ENCODE measurements at places on chromosomes 7 and 10. TPM values are rescaled to one million over a fixed set of nuclear protein-coding genes. Genes with fewer than 3 reads are reported as not detected.

GRCh38 chr10:123836418-123837145 is 55.0 kb downstream of the CPXM2 start:
- no peaks in the 10 kb centered on the region for H3K27me3 ChIP-seq
- no peaks in the 10 kb centered on the region for H3K4me1 ChIP-seq
- no peak overlapping the region for H3K27ac ChIP-seq
- H3K4me3 ChIP-seq: no peak overlapping the region

DNA sequence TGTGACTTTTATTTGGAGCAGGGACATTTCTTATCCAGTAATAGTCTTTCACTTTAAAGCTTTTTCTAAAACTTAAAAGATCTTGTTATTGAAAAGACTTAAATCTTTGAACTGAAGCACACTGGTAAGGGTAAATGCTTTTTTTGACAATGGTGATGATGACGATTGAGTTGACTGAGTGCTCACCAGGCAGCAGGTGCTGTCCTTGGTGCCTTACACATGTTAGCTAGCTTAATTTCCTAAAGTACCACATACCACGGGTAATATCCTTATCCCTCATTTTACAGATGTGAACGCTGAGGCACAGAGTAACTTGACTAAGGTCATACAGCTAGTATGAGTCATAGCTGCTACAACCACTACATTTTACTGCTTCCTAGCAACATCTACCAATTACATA is 200.0 kb downstream of the XPNPEP1 start:
- H3K4me1 ChIP-seq: no peaks in the 10 kb centered on the region
- H3K27me3 ChIP-seq: no peaks in the 10 kb centered on the region
- no peak overlapping the region for H3K27ac ChIP-seq
- no peaks in the 10 kb centered on the region for H3K36me3 ChIP-seq
- H3K4me3 ChIP-seq: no peak overlapping the region
- DNase-seq: no peak

Gene GFRA1
- not detected for total RNA-seq

DNA sequence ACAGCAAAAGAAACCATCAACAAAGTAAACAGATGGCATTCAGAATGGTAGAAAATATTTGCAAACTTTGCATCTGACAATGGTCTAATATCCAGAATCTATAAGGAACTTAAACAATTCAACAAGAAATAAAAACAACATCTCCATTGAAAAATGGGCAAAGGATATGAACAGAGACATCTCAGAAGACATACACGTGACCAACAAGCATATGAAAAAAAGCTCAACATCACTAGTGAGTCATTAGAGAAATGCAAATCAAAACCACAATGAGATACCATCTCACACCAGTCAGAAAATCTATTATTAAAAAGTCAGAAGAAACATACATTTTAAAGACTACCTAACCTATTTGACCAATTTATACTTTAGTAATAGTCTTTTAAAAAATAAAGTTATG is 571.3 kb upstream of the NRG3 start:
- DNase-seq: no peak
- H3K36me3 ChIP-seq: no peaks in the 10 kb centered on the region

- no peaks in the 10 kb centered on the region for H3K27me3 ChIP-seq
- no peak for DNase-seq
- no peaks in the 10 kb centered on the region for H3K4me1 ChIP-seq
- no peak overlapping the region for H3K27ac ChIP-seq
Measured at GRCh38 chr10:71243756-71244395, 31.5 kb downstream of the UNC5B start.

- H3K4me1 ChIP-seq: no peaks in the 10 kb centered on the region
- H3K27ac ChIP-seq: no peak overlapping the region
- no peak for DNase-seq
- H3K36me3 ChIP-seq: no peaks in the 10 kb centered on the region
- no peaks in the 10 kb centered on the region for H3K27me3 ChIP-seq
Measured at GRCh38 chr7:80488851-80489370, 23.0 kb downstream of the GNAT3 start.

- no peak overlapping the region for H3K27ac ChIP-seq
- H3K36me3 ChIP-seq: no peaks in the 10 kb centered on the region
- H3K4me1 ChIP-seq: no peaks in the 10 kb centered on the region
- H3K27me3 ChIP-seq: peaks cover under 1% of the 10 kb centered on the region
- no peak overlapping the region for H3K4me3 ChIP-seq
Measured at GRCh38 chr10:91319336-91319735, 90.8 kb upstream of the HECTD2 start.

Gene LOXL4
- total RNA-seq: not detected

GRCh38 chr10:95813054-95813685 is 57.2 kb downstream of the ENTPD1 start:
- no peak overlapping the region for H3K4me3 ChIP-seq
- peak overlapping the region; percentile 73 for H3K27ac ChIP-seq

- peaks cover 5% of the 10 kb centered on the region for H3K4me1 ChIP-seq
- peaks cover 20% of the 10 kb centered on the region for H3K27me3 ChIP-seq
- H3K4me3 ChIP-seq: no peak overlapping the region
- H3K27ac ChIP-seq: no peak overlapping the region
- H3K36me3 ChIP-seq: no peaks in the 10 kb centered on the region
Measured at GRCh38 chr7:29199776-29200175, 5.2 kb downstream of the CHN2 start.

DNA sequence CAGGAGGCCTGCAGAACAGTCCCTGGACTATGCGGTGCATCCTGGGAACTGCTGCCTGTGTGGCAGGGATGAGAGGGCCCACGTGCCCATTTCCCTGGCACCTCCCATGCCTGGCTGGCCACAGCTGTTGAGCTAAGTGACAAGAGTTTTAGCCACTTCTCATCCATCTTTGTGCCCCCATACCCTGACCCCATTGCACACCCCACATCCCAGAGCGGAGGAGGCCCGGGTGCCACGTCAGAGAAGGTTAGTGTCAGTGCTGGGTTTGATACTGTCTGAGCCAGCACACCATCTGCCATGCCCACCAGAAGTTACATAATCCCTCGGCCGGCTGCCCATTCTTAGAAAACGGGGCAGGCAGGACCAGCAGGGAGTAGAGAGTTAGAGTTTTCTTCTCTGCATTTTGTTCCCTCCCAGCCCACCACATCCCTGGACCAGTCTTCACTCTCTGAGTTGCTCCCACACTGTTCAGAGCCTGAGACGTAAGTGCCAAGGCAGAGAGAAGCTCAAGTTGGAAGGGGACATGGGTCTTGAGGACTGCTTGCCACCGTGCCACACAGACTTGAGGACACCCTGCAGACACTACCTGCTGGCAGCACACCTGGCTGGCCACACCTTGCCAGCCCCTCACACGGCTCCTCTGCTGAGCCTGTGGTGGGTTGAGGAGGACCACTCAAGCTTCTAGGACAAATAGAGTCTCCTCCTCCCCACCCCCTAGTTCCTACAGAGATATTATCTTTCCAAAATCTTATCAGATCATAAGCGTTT is 13.1 kb downstream of the UNC5B start:
- no peaks in the 10 kb centered on the region for H3K27me3 ChIP-seq
- no peak for DNase-seq
- no peaks in the 10 kb centered on the region for H3K4me1 ChIP-seq
- H3K36me3 ChIP-seq: no peaks in the 10 kb centered on the region
- H3K4me3 ChIP-seq: no peak overlapping the region

DNA sequence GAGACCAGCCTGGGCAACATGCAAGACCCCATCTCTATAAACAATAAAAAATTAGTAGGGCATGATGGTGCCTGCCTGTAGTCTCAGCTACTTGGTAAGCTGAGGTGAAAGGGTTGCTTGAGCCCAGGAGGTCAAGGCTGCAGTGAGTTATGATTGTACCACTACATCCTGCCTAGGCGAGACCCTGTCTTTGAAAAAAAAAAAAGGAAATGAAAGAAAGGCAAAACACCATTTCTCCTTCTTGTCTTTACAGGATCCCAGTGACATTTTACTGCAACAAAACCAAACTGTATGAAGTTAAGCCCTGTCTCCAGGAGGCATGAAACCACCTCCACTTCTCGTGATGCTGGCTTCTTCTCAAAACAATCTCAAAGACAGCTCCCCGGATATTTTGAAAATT is 29.9 kb upstream of the PBLD start:
- H3K4me3 ChIP-seq: no peak overlapping the region
- H3K36me3 ChIP-seq: peaks cover 35% of the 10 kb centered on the region
- H3K4me1 ChIP-seq: no peaks in the 10 kb centered on the region
- DNase-seq: no peak
- H3K27ac ChIP-seq: no peak overlapping the region

Gene CALML3
- not detected for total RNA-seq

DNA sequence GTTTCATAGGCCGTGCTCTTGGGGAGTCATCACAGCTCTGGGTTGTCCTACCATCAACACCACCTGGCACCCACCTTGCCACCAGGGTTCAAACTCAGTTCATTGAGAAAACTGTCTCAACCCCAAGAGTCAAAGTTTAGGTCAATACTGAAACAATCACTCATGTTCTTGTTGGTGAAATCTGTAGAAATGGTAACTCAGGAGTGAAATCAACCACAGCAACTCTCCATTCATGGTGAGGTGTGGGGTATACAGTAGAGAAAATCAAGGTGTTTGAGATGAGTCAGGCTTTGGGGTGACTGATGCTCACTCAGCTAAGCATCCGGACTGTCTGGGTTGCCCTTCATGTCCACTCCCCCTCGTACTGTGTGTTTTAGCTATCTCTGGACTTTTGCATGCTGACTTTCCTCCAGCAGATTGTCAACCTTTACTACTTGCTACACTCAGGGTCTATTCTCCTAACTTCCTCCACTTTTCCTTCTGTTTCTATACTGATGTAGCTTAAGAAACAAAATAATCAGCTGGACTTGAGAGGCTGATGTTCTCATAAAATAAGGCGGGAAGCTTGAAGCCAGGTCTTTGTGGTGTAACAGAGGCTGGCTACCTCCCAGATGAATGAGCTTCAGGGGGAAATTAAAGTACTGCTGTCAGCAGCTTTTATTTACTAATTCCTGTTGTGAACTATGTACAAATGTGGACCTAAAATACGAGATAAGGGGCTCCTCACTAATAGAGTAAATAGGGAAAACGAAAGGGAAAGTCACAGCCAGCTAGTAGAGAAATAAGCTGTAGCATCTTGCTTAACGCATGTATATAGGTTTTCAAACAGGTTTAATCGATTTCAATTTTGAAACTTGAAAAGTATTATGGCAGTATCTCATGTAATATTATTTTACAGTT is 173.6 kb upstream of the AKR1E2 start:
- H3K4me1 ChIP-seq: peaks cover 5% of the 10 kb centered on the region
- H3K36me3 ChIP-seq: no peaks in the 10 kb centered on the region
- H3K27ac ChIP-seq: no peak overlapping the region
- no peaks in the 10 kb centered on the region for H3K27me3 ChIP-seq
- no peak for DNase-seq

GRCh38 chr10:130863044-130863443 is 448.5 kb downstream of the TCERG1L start:
- H3K4me1 ChIP-seq: no peaks in the 10 kb centered on the region
- no peak overlapping the region for H3K27ac ChIP-seq
- no peaks in the 10 kb centered on the region for H3K36me3 ChIP-seq
- H3K27me3 ChIP-seq: no peaks in the 10 kb centered on the region

Gene RADIL
- total RNA-seq: not detected

Gene TAS2R41
- total RNA-seq: 0.59 TPM

- H3K27me3 ChIP-seq: no peaks in the 10 kb centered on the region
- H3K27ac ChIP-seq: no peak overlapping the region
- no peaks in the 10 kb centered on the region for H3K36me3 ChIP-seq
Measured at GRCh38 chr10:116696919-116697318, 45.4 kb downstream of the HSPA12A start.

GRCh38 chr7:139575338-139575680 is 51.8 kb downstream of the CLEC2L start:
- H3K36me3 ChIP-seq: peaks cover 5% of the 10 kb centered on the region
- H3K4me3 ChIP-seq: no peak overlapping the region
- no peak for DNase-seq
- H3K27me3 ChIP-seq: no peaks in the 10 kb centered on the region
- H3K4me1 ChIP-seq: no peaks in the 10 kb centered on the region

GRCh38 chr10:124378881-124379471 is 39.7 kb downstream of the OAT start:
- H3K36me3 ChIP-seq: no peaks in the 10 kb centered on the region
- peaks cover 5% of the 10 kb centered on the region for H3K27me3 ChIP-seq
- H3K27ac ChIP-seq: no peak overlapping the region
- no peaks in the 10 kb centered on the region for H3K4me1 ChIP-seq
- DNase-seq: no peak

- no peak overlapping the region for H3K4me3 ChIP-seq
- H3K27ac ChIP-seq: no peak overlapping the region
- no peak for DNase-seq
- H3K36me3 ChIP-seq: no peaks in the 10 kb centered on the region
Measured at GRCh38 chr7:38335128-38335491, 61.7 kb upstream of the TARP start.

DNA sequence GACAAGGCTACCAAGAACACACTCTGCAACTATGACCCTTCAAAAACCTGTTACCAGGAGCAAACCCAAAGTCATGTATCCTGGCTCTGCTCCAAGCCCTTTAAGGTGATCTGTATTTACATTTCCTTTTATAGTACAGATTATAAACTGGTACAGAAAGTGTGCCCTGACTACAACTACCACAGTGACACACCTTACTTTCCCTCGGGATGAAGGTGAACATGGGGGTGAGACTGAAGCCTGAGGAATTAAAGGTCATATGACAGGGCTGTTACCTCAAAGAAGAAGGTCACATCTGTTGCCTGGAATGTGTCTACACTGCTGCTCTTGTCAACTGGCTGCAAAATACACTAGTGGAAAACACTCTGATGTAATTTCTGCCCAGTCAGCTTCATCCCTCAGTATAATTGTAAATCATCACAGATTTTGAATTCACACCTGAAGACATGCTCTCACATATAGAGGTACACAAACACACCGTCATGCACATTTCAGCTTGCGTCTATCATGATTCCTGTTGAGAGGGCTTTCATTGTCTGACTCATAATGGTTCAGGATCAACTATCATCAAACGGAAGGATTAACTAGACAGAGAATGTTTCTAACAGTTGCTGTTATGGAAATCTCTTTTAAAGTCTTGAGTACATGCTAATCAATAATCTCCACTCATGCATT is 318.3 kb downstream of the NXPH1 start:
- no peak overlapping the region for H3K4me3 ChIP-seq
- H3K27me3 ChIP-seq: no peaks in the 10 kb centered on the region
- no peaks in the 10 kb centered on the region for H3K36me3 ChIP-seq
- H3K27ac ChIP-seq: no peak overlapping the region
- DNase-seq: no peak
- no peaks in the 10 kb centered on the region for H3K4me1 ChIP-seq

GRCh38 chr10:110725801-110726630 is 81.9 kb downstream of the RBM20 start:
- no peak for DNase-seq
- H3K36me3 ChIP-seq: no peaks in the 10 kb centered on the region
- no peaks in the 10 kb centered on the region for H3K27me3 ChIP-seq
- H3K4me1 ChIP-seq: peaks cover 27% of the 10 kb centered on the region

Gene SP8
- total RNA-seq: not detected

Gene MTURN
- 31.1 TPM for total RNA-seq

Gene ARID5B
- total RNA-seq: 169 TPM

DNA sequence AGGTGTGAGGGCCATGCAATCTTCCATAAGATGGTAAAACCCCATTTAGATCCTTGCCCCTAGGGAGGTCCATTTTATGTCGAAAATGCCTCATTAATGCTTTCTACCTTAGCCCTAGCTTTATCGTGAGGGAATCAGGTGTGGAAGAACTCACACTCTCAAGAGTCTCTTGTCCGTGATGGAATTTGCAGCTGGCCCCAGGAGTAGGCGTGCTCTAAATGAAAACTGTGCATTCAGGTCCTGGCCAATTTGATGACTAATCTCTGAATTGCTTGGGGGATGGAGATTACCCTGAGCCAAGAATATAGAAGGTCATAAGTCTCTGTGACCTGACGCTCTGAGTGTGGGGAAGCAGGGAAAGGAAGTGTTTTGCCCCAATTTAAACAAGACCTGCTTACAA is 6.6 kb downstream of the C10orf90 start:
- DNase-seq: no peak
- H3K27ac ChIP-seq: no peak overlapping the region
- H3K36me3 ChIP-seq: no peaks in the 10 kb centered on the region
- no peaks in the 10 kb centered on the region for H3K27me3 ChIP-seq
- no peak overlapping the region for H3K4me3 ChIP-seq
- no peaks in the 10 kb centered on the region for H3K4me1 ChIP-seq

Data from CD4-positive, CD25-positive, alpha-beta regulatory T cell (primary cell).